Omental fat pad (tissue), 4 donors: ENCODE measurements at places on chromosomes 6 and 20.

DNA sequence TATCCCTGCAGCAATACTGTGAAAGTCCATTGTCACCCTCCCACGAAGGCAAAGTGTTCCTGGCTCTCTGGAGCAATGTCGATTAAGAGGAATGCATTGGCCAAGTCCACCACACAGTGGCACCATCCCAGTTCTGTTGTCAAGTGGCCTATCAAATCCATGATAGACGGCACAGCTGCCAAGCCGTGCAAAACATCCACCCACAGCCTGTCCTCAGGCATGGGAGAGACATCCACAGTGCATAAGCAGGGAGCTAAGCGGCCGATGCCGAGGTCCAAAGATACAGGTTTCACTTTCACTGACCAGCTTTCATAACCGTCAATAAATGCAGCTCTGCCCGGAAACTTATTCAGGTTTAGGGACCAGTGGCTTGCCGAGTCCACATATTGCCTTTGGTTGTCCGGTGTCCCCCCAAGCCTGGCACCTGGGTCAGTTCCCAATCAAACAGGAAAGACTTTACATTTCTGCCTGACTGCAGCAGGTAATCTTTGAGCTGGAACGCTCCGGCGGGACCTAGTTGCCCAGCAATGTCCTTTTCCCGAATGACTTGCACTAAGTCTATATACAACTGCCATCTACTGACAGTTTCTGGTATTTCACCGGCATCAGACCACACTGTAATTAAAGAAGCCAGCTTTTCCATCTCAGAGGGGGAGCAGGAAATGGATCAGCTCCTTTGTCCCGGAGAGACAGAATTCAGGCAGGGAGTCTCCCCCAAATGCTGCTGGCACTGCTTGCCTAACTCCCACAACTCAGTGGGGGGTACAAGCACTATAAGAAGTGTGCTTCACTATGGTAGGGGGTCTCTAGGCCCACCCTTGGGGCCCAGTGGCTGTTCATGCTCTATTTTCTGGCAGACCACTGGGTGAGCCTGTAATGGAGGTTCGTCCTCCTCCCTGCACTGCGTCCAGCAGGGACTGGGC, 6.3 kb downstream of the ZKSCAN3 start:
- DNase-seq = peak; percentile 32

GRCh38 chr6:26468829-26469228, 11.1 kb downstream of the BTN2A1 start:
- no peak for DNase-seq

DNA sequence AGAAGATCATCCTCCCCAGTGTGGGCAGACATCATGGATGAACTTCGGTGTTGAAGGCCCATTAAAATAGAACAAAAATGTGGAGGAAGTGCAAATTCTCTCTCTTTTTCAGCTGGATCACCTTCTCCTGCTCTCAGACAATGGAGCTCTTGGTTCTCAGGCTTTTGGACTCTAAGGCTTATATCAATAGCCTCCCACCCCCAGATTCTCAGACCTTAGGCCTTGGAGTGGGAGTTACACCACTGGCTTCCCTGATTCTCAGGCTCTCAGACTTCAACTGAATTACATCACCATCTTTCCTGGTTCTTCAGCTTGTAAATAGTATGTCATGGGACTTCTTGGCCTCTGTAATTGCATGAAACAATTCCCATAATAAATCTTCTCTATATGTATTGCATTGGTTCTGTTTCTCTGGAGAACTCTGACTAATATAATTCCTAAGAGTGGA, 36.6 kb downstream of the NSFL1C start:
- DNase-seq = no peak

- no peak for DNase-seq
Measured at GRCh38 chr6:17390276-17390675, 3.1 kb upstream of the CAP2 start.

GRCh38 chr20:20821484-20822260, 109.2 kb upstream of the RALGAPA2 start:
- DNase-seq = no peak

DNA sequence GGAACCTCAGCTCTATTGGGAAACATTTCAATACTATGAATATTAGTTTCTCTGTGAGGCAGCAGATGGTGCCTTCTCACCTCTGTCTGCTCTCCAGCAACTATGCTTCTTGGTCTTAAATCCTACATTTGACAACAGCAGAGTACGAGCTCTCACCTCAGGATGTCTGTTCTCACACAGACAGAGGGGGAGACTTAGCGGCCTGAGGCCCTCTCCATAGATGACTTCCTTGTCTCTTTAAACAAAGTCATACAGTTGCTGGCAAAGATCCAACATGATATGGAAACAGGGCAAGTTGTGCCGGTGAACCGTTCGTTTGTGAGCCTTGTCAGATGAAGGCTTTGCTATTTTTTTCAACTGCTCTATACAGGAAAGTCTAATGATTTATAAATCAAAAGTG, 43.7 kb upstream of the GABRR1 start:
- DNase-seq = no peak

DNA sequence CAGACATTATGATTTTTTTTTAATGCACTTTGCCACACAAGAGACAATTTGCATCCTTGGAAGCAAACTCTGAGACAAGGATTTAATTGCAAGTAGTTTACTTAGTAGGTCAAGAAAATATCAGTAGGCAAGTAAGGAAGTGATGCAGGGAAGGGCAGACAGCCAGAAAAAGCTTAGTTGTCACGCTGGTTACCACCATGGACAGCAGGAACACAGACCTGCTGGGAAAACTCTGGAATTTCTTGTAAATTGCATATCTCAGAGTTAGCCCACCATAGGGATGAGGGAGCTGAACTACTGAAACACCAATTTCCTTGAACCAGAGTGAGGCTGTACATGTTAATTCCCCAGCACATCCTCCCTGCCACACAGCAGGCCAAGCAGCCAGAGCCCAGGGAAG, 92.7 kb downstream of the L3MBTL3 start:
- no peak for DNase-seq

DNA sequence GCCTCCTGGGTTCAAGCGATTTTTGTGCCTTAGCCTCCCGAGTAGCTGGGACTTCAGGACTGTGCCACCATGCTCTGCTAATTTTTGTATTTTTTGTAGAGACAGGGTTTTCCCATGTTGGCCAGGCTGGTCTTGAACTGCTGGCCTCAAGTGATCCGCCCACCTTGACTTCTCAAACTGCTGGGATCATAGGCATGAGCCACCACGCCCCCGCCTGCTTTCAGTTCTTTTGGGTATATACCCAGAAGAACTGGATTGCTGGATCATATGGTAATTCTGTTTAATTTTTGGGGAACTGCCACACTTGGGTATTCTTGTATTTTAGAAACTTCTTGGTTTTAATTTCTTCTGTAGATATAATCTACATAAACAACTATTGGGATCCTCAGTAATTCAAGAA, 17.0 kb downstream of the CDS2 start:
- no peak for DNase-seq

DNA sequence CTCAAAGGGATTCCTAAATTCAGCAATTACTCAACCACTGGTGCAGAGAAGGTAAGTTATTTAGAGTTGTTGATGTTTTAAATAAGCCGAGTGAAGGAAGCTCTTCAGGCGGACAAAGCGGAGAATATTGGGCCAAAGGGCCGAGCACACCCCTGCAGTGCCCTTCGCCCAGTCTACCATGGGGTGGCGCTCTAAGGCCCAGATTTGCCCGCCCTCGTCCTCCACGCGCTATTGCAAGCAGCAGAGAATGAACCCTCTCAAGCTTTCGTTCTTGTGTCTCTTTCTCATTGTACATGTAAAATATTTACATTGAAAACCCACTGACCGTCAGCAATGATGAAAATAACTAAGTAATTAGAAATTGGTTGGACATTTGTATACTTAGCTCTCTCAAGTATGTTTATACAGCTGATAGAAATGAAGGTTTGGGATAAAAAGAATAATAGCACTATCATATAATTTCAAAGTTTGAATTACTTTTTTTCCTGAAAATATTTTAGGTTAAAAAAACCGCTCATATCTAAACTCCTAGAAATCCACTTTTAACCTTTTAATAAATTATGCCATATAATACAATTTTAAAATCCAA, 195.0 kb upstream of the CEP162 start:
- no peak for DNase-seq

DNA sequence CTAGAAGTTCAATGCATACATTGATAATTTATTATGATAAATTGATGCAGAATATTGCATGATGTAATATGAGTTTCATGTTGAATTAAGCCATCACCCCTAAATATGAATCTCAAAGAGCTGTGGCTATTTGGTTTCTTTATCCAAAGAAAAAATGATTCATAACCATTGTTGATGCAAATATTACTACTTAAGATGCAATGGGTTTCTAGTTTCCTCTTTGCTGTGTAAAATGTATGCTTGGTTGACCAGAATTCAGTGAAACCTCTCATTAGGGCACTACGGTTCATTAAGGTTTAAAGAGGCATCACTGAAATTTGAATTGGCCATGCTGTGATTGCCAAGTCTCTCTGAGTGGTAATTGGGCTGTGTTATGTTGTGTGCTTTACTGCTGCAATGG, 492.5 kb upstream of the FLRT3 start:
- DNase-seq = no peak

GRCh38 chr20:37481610-37482009, 39.4 kb upstream of the NNAT start:
- DNase-seq = no peak

GRCh38 chr20:49052334-49052733, 6.2 kb downstream of the CSE1L start:
- DNase-seq = no peak

DNA sequence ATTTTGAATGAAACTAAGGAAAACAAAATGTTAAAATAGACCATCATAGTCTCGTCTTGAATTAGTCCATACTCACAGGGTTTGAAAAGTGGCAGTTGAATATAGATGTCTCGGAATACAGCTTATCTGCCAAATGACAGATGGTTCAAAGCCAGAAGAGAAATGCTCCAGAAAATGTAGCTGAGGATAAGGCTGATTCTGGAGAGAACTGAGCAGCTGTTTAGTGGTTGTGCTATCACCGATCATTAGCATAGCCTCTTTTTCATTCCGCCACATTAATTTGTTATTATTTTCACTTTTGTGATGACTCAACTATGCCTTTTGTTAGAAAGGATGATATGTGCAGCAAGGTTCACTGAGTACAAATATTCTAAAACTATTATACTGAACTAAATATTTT, 390.2 kb upstream of the MAN1A1 start:
- no peak for DNase-seq

GRCh38 chr20:51551186-51551585, 8.7 kb upstream of the NFATC2 start:
- no peak for DNase-seq

GRCh38 chr6:147057705-147058342, 146.4 kb upstream of the STXBP5 start:
- no peak for DNase-seq

GRCh38 chr6:163627274-163628062, 212.9 kb downstream of the QKI start:
- no peak for DNase-seq

GRCh38 chr6:36685926-36686667, 7.6 kb downstream of the CDKN1A start:
- DNase-seq = peak; percentile 23

DNA sequence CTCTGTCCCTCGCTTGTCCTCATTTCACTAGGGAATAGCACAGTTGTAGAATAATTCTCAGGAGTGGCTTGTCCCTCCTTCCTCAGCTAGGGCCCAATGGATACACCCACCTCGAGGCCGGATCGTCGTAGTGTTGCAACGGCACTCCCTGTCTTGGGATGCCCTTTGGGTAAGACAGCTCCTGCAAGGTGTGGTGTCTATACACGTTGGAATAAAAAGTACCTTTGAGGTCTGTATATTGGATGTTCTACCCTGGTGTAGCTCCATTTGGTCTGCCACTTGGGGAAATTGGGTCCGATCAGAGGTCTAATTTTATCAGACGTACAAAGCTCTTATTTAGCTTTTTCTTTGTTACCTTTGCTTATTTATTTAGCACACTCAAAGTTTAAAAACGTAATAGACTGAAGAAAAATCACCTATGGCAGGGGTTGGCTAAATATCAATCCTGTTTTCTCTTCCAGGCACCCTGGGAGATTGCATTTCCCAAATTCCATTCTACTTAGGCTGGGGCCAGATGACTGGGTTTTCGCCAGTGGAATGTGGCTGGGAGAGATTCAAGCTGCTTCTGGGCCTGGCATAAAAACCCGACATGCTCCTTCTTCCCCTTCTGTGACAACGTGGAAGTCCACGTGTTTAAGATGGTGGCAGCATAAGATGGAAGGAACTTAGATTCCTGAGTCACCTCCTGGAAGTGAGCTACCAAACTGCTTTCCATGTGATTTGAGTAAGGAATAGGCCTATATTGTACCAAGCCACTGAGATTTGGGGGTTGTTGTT, 82.3 kb upstream of the CD83 start:
- no peak for DNase-seq

DNA sequence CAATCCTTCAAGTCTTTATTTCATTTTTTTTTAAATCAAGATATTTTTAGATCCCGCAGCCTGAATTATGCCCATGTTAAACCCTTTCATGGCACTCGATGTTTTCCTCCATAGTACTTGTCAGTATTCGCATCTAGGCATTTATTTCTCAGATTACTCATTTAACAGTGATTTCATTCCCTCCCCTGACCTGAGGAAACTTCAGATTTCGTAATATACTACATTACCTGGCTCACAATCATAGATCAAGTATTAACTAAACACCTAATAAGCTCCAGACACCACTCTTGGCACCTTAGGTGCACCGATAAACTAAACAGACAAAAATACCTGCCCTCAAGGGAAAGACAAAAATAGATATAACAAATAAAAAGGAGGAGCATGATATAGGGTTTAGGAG, 413.2 kb upstream of the GJE1 start:
- DNase-seq = no peak

DNA sequence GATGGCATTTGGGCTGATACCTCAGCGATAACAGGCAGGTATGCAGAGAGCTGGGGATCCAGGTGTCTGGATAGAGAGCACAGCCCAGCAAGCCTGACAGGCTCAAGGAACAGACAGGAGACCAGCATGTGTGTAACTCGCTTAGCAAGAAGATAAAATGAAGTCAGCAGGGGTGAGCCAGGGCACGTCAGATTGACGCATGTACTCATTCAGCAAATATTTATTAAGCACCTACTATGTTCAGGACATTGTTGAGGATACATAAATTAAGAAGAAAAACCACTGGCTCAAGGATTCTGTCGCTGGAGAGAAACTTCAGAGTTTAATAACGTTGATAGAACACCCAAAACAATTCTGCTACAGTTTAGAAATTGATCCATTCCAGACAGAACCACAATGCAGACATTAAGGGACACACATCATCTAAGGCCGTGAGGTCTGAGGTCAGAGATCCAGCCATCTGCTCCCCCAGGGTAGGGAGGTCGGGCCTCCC, 1.0 kb upstream of the DUSP22 start:
- no peak for DNase-seq

DNA sequence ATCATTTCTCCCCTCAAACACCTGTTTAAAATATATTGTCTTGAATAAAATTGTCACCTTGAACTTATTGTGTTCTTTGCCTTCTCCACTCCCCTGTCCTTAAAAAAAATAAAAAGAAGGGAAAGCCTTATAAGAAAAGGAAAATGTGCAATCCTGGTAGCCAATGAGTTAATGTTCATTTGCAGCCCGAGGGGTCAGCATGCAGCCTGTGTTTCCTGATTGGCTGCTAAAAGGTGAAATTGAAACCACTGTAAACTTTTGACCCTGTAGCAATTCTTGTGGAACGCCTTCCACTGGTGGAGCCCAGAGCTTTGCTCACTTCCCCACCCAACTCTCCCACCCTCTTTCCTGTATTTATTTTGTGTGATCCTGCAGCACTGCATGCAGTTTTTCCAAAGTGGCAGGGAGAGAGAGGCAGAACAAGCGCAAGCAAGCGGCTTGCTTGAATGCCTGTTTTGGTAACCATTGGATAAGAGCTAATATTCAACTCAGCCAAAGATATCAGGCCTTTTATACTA, 74.9 kb downstream of the NCOA3 start:
- no peak for DNase-seq

- DNase-seq = no peak
Measured at GRCh38 chr6:9204171-9204570, 768.8 kb upstream of the SLC35B3 start.
